RKO (cell line): ENCODE measurements at places on chromosomes 4 and X.
A peak's percentile ranks its signal among the peaks of the same experiment; 100 is the strongest.

- peak; percentile 66 for DNase-seq
Measured at GRCh38 chr4:128810331-128810870, 901 bp downstream of the JADE1 start.

- DNase-seq = no peak
Measured at GRCh38 chrX:150680974-150681373, 12.2 kb upstream of the MTMR1 start.

- no peak for DNase-seq
Measured at GRCh38 chr4:53009824-53010223, 147.7 kb downstream of the RASL11B start.

- peak; percentile 49 for DNase-seq
Measured at GRCh38 chrX:144006811-144007210, 122.9 kb downstream of the UBE2NL start.

DNA sequence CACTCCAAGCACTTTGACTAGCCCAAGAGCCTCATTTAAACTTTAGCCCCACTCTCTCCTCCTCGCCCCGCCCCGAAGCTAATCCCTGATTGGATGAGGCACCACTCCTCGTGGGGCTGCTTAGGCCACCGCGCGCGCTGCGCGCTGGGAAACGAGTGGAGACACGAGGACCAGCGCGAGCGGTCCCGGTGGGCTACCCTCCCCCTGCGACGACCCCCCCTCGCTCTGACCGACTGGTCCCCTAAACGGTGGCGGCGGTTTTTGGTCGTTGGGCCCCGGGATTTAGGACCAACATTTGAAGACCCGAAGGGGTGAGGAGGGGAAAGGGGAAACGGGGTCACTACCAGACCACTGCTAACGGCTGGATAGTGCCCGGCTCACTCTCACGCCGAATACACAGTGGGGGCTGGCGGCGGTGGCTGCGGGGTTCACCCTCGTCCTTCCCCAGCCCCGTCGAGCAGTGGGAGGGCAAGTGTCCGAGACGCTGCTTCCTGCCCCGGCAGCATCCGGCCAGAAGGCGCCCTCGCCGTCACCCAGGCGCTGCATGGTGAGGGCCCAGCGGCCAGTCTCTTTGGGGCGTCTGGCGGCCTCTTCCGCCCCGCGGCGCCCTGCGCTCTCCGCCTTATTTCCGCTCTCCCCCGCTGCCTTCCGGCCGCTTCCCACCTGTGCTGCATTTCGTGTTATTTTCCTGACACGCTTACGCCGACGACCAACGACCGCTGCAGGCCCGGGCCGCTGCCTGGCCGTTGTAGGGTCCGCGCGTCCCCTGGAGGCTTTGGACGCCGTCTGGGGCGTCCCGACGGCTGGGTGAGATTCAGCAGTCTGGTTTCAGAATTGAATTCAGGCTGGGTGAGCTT is at the start of gene RBM46:
Gene RBM46, plus strand, starts transcription at position 147 of the 857 bp plus-strand sequence. CDS start 15,481 bp downstream, outside the sequence.
- DNase-seq = no peak

GRCh38 chr4:40563401-40563800 is 66.3 kb downstream of the RBM47 start:
- no peak for DNase-seq

DNA sequence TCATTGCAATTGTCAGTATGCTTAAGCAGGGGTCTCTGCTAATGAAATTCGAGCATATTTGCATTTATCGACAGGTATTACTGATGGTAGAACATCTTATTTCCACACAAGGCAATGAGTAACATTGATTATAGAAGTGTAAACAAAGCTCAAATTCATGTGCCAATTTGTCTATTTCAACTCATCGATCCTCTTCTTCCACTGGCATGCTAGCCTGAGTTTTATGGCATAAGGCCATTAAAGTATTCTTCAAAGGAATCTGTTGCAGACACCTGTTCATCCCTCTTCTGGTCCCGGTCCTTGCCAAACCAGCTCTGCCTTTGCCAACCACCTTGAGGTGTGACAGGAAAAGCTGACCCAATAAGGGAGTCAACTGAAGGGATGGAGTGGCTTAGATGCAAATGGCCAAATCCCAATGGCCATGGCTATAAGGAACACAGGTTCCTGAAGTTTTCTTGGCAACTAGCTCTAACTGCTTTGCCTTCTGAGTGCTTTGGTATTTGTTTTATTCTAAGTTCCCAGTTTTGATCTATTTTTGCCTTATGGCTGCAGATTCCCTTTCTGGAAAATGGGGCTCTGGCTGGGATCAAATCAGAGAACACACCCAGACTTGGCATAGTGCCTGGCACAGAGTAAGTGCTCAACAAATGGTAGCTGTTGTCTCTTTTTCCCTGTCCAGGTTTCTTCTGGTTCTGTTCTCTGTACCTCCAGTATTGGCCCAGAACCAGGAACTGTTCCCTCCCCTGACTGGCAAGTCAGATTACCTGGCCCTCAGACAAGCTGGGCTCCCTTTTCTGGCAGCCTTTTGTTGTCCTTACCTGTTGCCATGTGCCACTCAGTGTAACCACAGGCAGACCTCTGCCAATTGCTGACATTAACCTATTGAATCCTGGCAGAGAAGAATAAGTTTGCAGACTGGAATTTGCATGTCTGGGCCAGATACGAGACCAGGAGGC is 63.1 kb downstream of the RTL9 start:
- no peak for DNase-seq

DNA sequence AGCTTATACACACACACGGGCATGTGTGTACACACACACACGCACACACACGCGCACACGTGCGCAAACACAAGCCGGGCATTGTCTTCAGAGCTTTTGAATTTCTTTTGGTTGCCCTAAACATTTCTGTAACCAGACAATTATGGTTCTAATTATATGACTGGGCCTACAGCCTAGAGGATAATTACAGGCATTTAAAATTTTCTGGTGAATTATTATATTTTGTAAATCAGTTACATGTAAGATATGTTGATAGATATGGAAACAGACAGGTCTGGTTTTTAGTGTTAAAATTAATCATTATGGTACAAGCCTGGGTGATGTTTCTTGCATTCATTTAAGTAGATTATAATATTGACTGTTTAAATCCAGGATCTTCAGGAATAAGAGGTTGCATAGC is 1120.5 kb downstream of the ADGRL3 start:
- no peak for DNase-seq

GRCh38 chr4:92183825-92184224 is 119.9 kb upstream of the GRID2 start:
- no peak for DNase-seq

DNA sequence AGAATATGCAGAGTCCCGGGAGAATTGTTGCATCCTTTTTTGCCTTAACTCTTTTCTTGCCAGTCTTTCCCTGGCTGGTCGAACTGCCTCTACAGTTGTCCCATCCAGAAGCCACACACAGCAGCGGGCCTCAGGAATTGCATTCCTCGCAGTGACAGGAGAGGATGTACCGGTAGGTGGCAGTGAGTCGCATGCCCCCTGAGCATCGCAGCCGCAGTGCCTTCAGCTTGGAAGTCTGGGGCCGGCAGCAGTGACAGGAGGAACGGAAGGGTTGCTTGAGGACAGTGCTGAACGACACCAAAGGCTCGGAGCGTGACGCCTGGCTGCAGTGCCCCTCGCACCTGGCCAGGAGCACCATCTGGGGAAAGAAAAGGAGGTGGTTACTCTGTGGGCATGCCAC is 23.5 kb downstream of the NDP start:
- no peak for DNase-seq

DNA sequence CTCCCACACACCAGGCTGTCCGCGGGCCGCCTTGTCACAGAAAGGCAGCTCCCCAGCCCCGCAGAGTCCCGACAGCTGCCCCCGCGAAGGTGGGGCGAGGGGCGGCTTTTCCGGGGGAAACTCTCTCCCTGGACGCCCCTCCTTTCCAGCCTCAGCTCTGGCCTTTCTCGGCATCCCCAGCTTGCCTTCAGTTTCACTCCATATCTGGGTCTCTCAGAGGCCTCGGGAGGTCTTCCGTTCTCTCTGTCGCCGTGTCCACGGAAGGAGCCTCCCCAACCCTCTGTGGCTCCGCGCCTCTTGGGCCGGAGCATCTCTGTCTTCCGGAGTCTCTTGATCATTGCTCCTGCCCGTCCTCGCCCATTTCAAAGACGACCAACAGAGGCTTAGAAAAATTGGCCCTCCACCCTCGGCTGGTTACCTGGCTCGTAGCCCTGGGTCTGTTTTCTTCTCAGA is 6.1 kb upstream of the MSX1 start:
- DNase-seq = no peak

DNA sequence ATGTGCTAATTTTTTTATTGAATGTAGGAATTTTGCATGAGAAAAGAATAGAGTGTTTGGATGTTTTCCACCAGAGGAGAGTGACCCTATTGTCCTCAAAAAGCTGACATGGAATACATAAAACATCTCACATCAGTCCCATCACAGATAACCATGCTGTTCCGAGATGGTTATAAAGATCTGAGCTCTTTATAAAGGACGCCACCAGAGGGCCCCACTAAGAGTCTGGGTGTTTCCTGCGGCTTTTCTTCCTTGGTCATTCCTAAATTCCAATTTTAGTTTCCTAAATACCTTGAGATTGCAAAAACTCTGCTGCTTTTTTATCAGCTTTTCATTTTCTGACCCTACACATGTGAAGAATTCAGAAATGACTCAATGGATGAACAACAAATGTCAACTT is 504.5 kb upstream of the FRG1 start:
- peak; percentile 16 for DNase-seq

DNA sequence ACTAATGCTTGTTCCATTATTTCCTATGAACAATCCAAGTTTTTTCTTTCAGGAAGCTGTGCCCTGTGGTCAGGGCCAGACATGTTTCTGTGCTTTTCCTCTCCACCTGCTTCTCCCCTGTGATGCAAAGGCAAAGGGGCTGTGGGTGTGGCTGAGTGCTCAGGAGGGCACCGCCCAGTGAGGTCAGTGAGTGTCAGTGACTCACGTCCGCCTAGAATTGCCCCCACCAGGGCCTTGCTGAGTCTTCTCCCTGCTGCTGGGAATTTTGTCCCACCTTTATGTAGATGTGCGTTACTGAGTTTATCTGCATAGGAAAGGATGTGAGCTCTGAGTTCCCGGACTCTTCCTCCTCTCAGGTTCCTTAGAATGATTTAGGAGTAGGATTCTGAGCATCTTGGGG is 283.2 kb downstream of the DCHS2 start:
- peak; percentile 44 for DNase-seq

- DNase-seq = no peak
Measured at GRCh38 chr4:87659247-87659931, 9.3 kb downstream of the DMP1 start.

GRCh38 chr4:52032005-52032404 is 6.1 kb downstream of the SGCB start:
- DNase-seq = no peak

DNA sequence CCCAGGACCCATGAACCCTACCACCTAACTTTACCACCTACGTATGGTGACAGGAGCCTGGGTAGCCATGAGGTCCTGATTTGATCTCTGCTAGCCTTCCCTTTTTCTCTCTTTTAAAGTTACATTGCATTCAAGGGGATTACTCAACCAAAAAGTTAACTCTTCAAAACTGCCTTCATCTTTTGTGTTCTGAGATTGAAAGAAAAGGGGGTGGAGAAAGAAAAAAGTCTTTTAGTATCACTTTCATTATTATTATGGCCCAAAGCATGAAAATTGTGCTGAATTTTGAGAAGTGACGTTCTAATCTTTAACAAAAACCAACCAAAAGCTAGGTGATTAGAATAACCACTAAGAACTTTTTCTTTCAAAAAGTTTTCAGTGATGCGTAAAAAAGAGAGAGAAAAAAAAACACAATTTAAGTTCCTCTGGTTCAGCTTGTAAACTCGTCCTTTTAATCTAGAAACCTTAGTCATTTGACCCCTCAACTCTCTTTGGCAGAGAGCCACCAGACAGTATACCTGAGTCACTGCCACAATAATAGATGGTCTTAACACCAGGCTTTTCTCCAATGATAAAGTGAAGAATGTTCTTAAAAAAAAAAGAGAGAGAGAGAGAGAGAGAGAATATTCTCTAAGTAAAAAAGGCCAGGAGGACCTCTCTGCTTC is 347.4 kb upstream of the FGF13 start:
- DNase-seq = no peak

DNA sequence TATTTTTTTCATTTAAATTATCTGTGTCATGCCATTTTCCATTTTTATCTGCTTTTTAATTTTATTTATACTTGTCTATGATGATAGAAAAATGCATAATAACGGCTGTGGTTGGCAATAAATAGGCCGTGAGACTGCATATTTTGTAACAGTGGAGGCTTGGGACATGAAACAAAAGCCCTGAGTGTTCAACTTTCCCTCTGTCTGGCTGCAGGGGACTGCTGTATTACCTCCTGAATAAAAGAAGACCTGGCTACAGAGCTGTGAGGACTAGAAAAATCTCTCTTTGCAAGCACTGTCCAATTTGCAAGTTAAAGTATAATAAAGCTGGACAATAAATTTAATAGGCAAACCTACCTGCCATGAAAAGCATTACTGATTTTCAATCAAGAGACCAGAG is 82.1 kb downstream of the MAGEB10 start:
- no peak for DNase-seq

GRCh38 chrX:150575419-150575814 is 7.0 kb downstream of the MTM1 start:
- DNase-seq = no peak

DNA sequence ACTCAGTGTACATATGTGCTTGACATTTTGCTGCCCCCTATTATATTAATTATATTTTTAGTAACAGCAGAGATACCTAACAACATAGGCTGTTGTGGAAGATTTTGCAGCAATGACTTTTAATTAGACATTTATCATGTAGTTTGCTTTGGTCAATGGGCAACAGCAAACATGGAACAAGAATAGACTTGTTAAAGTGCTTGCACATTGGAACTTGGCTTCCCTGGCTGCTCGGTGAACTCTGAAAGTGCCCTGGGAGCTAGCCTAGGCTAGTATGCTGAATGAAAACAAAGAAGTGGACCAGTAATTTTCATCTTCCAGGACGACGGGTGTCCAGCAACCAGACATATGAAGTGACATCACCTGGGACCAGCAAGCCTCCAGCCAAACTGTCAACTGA is 1157.1 kb downstream of the ARAP2 start:
- DNase-seq = no peak

GRCh38 chr4:150546286-150546685 is 35.7 kb upstream of the MAB21L2 start:
- no peak for DNase-seq

- no peak for DNase-seq
Measured at GRCh38 chr4:128516301-128516969, 228.8 kb upstream of the PGRMC2 start.
